ENCODE measurements at places on chromosomes 1 and 21.
A peak's percentile ranks its signal among the peaks of the same experiment; 100 is the strongest.

- no peak for DNase-seq
Measured at GRCh38 chr21:38386967-38387366, 111.3 kb downstream of the ERG start.

- DNase-seq, result no peak
Measured at GRCh38 chr1:201357636-201358348, 19.7 kb downstream of the TNNT2 start.

DNA sequence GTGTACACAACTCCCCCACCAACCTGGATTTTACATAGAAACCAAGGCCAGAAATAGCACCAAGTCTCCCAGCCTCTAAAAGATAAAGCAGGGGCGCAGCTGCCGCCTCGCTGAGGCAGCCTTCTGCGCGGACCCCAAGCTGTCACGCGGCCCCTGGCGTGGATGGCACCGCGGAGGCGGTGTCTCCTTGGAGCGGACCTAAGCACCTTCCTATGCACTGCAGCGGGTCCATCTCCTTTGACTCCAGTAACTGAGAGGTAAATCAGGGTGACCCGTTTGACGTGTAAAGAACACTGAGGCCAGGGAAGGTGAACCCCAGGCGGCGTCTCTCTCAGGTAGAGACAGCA lies 17.0 kb downstream of the ZNF697 start:
- no peak for DNase-seq

DNA sequence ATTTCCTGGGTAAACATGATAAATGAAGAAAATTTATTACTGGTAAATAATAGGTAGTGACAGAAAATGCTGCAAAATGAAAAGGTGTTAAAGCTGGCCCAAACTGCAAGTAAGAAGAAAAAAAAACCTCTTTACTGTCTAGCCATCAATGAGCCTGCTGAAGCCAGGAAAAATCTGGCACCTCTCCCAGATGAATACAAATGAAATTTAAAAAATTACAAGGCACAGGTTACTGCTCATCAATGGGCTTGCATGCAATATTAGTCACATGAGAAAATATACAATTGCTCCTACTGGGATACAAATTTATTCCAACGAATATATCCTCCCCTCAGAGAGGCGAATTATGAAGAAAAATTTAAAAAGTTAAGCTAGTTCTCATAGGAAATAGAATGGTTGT lies 1422.5 kb downstream of the KCNT2 start:
- DNase-seq, result no peak

GRCh38 chr1:14616632-14617396 lies 18.3 kb downstream of the KAZN start:
- DNase-seq, result no peak

DNA sequence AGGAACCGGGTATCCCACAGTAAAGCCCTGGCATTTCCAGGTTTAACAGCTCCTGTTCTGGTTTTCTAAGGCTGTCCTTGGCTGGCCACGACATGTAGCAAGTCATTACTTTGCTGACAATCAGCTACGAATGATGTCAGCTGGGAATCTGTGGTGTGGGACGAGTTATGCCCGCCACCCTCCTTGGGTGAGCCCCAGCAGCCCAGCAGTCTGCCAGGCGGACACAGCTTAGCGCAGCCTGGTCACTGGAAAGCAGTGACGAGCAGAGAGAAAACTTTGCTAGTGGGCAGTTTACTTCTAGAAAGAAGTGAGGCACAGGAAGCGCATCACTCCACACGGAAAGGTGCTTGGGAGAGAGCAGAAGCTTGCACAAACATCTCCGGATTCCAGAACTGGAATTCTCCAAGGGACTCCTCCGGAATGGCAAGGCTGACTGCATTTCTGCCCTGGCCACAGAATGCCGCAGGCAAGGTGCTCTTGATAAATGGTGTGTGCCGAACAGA lies 15.5 kb upstream of the ZNF436 start:
- DNase-seq, result no peak

DNA sequence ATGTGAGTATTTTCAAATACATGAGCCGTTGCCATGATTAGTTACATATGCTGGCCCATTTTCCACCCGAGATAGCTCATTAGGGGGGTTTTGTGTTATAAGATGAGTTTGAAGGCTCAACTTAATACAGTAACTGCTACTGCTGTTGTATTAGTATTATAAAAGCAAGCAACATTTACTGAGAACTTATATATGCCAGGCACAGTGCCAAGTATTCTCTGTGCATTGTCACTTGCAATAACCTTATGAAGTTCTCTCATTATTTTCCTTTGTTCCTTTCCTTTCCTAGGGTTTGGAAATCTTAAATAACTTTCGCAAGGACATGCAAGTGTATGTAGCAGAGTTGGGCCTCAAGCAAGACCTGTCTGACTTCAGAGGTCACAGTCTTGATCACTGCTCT lies 107.9 kb downstream of the RYR2 start:
- DNase-seq, result no peak

DNA sequence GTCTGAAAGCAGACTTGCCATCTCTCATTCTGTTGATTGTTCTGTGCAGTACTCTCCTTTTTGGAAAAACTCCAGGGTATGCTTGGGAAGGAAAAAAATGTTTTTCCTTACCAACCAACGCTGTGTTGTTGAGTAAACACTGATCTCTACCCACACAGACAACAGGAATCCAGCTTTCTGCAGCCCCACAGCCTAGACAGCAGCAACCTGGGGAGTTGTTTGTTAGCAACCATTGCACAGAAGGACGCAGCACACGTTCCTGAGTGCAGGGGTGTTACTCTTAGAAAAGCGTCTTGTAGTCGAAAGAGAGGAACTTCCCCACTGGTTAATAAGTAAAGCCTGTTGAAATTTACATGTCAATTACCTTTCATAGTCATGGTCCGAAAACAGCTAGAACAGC lies 56.6 kb downstream of the SMYD2 start:
- no peak for DNase-seq

GRCh38 chr1:157114183-157115121 lies 14.8 kb upstream of the ETV3L start:
- DNase-seq, result no peak

GRCh38 chr1:66315671-66316070 lies 218.3 kb upstream of the SGIP1 start:
- DNase-seq, result no peak

GRCh38 chr1:37561133-37562132 lies 4.7 kb downstream of the DNALI1 start:
- DNase-seq, result no peak

GRCh38 chr21:28426545-28426944 lies 566.1 kb downstream of the LTN1 start:
- no peak for DNase-seq

DNA sequence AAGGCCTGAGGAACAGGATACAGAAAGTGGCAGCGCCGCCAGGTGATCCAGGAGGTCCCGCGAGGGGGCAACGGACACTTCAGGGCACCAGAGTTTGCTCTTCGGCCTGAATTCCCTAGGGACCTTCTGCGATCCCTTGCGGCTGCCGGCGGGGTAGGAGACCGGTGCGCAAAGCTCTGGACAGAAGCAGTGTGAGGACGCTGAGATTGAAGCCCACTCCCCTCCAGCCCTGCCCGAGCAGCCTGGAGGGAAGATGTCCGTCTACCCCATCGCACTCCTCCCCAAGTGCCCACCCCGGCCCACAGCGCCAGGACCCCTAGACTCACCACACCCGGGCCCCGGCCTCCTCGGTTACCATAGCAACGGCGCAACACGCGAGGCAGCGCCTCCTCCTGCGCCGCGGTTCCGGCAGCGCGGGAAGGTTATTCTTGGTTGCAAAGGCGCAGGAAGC lies at the start of gene ANKRD45:
ANKRD45 (minus strand) TSS at position 361 of the 451 bp plus-strand sequence. CDS start 10,433 bp downstream, outside the sequence.
- no peak for DNase-seq

- DNase-seq, result no peak
Measured at GRCh38 chr1:38500352-38500751, 359.2 kb downstream of the RRAGC start.

GRCh38 chr1:8202182-8202905 lies 115.6 kb upstream of the SLC45A1 start:
- DNase-seq, result no peak

DNA sequence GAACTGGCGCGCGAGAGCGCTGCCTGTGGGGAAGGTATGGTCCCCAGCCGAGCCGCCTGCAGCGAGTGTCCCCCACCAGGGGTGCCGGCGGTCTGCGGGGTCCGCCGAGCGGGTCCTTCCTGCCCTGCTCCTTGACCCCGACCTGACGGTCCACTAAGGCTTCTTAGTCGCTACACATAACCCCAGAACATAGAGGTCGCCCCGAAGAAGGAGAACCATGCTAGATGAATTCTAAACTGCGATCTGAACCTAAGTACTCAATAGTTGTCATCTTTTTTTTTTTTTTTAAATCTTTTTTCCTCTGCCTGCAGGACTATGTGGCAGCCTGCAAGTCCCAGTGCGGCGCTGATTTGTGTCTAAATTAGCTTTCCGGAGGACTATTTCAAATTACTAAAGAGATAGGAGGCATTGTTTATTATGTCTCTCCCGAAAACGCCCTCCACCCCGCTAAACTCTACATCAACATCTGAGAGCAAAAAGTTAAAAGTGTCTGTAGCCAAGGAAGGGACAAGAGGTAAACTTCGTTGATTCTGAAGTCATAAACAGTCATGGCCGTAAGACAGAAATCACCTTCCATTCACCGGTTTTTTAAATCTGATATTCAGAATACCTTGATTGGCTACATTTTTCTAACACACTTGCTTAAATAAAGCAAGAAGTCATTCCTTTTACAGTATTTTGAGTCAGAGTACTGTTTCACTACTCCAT lies 476 bp downstream of the AXDND1 start:
- no peak for DNase-seq

- no peak for DNase-seq
Measured at GRCh38 chr1:30286241-30286987, 437.0 kb downstream of the MATN1 start.

GRCh38 chr1:12436345-12436658 lies 181.7 kb downstream of the DHRS3 start:
- no peak for DNase-seq

- DNase-seq, result peak; percentile 31
Measured at GRCh38 chr1:32963746-32964460, 706 bp downstream of the RNF19B start.

DNA sequence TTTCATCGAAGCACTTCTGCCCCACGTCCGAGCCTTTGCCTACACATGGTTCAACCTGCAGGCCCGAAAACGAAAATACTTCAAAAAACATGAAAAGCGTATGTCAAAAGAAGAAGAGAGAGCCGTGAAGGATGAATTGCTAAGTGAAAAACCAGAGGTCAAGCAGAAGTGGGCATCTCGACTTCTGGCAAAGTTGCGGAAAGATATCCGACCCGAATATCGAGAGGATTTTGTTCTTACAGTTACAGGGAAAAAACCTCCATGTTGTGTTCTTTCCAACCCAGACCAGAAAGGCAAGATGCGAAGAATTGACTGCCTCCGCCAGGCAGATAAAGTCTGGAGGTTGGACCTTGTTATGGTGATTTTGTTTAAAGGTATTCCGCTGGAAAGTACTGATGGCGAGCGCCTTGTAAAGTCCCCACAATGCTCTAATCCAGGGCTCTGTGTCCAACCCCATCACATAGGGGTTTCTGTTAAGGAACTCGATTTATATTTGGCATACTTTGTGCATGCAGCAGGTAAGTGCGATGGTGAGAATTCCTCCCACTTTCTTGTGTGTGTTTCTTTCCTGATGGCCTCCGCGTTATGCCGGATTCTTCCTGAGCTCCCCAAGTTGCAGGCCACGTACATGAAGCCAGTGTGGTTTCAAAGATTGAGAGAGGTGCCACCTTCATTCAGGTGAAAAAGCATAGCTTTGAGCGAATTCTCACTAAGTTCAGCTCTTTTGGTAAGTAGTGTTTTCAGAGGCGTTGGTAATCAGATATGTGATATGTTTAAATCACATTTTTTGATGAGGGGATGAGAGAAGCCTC lies 6.0 kb downstream of the NFIA start:
- DNase-seq, result no peak

DNA sequence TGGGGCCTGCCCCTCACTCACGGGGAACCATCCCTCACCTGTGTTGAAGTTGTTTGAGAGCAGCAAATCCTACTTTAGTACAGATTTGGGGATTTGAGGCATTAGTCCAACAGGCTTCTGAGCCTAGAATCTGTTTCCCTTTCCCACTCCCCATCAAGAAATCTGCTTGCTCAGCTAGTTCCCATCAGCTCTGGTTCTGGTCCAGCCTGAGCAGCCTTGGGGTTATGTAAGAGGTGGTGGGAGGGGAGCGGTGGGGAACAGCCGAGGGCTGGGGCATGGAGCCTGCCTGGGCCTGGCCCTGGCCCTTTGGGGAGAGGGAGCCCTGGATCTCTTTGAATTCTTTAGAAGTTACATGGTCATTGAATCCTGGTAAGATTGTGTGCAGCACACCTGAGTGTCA lies 4.1 kb downstream of the GSTM5 start:
- DNase-seq, result no peak

DNA sequence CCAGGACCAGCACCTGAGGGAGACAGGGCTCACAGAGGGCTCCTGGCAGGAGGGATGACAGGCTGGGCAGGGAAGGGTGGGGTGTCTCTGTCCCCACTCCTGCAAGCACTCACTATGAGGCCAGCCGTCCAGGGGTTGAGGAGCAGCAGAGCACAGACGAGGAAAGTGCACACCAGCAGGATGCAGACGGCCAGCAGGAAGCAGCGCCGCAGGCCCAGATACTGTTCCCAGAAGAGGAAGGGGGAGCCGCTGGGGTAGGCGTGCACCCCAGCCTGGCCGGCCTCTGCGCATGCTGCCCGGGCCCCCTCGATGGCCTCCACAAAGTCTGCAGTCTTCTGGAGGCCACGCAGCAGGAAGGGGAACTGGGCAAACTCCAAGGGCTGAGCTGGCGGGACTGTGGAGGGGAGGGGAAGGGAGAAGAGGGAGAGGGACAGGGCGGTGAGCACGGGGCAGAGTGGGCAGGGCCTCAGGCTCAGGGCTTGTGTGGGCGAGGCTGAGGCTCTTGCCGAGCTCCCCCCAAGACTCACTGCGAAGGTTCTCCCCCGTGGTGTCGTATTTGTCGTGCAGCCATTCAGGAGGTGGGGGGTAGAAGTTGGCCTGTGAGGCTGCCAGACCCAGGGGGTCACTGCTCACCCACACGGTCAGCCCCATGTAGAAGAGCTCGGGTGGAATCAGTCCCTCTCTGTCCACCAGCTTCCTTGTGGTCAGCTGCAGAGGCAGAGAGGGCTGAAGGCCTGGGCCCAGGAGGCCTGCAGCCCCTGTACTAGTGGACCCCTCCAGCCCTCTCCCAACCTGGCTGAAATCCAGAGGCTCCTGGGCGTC lies 16.5 kb downstream of the PTCH2 start:
- DNase-seq, result no peak

GRCh38 chr1:168829876-168830275 lies 100.9 kb upstream of the DPT start:
- no peak for DNase-seq

- no peak for DNase-seq
Measured at GRCh38 chr1:224504297-224505041, 69.9 kb upstream of the WDR26 start.

Measured in activated CD8-positive, alpha-beta memory T cell treated with anti-CD3 and anti-CD28 coated beads for 1 hour (primary cell).